Stimulated activated CD8-positive, alpha-beta memory T cell treated with anti-CD3 and anti-CD28 coated beads, Interleukin-15, amount 100 ng/mL, for 24 hours (primary cell): ENCODE measurements at places on chromosomes 16 and 17.

DNA sequence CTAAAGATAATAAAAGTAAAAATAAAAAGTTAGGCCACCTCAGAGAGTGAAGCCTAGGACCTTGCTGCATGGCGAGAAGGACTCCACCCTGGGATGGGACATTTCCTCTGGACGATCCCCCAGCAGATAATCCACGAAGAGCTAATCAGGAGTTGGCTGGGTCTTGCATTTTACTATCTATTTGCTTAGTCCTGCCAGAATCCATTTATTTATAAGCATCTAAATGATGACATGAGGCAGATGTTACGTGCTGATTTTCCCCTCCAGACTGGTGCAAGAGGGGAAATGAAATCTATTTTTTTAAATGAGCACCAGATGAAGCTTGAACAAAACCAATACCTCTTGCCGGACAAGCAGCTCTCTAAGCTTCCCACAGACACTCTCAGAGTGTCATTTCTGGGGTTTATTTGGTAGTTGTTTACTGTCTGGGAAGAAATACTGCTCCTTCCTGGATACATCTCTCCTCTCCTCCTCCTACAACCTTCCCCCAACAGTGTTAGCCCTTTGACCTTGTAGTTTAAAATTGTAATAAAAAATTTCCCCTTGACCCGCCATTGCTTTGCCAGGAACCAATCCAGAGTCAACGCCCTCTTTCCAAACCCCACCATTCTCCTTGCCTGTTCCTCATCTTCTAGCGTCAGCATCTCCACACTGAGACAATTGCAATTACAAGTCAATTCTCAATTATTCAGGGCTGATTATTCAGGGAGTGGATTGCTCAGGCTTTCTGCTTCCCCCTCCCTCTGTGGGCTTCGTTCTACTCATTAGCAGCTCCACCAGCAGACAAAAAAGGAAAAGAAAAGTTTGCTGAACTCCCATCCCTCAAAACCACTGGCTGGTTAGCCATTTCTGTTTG is 63.0 kb downstream of the GSG1L start:
- no peak for DNase-seq

DNA sequence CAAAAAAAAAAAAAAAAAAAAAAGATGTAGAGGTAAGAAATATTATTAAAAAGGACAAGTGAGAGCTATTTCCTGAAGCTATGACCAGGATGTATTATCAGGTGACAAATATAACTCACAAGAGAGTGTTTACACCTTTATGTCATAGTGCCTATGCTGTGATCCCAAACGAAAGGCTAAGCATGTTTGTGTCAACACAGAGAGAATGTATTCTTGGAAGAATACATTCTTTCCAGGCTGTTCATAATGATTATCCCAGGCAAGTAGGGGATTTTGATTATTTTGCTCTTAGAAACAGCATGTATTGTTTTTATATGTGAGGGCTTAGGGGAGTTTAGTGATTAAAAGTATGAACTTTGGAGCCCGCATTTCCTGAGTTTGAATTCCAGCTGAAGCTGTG is 175.0 kb downstream of the SPECC1 start:
- no peak for DNase-seq

GRCh38 chr17:28046034-28046825 is 3.8 kb downstream of the NLK start:
- DNase-seq = no peak

- no peak for DNase-seq
Observed at GRCh38 chr17:28623696-28624095, 9.7 kb upstream of the RSKR start.

DNA sequence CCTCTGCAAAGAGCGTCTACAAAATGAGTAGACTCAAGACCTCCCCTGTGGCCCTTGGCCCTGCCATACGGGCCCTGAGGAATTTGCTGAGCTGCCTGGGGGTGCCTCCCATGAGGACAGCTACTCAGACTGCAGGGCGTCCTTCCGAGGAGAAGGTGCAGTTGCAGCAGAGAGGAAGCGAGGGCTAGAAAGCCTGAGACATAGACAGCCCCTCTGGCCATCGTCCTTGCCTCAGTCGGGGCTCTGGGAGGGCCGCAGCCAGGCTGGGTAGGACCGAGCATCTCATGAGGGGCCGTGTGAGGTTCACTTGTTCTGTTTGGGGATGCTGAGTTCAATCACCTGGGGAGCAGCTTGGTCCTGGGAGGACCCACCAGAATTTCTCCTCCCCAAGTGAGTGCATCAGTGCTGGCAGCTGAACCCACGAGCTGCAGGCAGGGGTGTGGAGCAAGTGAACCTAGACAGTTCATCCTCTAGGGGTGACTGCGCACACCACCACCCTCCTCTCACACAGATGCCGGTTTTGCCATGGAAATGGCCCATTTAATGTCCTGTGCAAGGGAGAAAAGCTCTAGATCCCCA is 20.3 kb downstream of the RAB11FIP4 start:
- no peak for DNase-seq

GRCh38 chr16:49019081-49019633 is 262.5 kb downstream of the CBLN1 start:
- DNase-seq = no peak

DNA sequence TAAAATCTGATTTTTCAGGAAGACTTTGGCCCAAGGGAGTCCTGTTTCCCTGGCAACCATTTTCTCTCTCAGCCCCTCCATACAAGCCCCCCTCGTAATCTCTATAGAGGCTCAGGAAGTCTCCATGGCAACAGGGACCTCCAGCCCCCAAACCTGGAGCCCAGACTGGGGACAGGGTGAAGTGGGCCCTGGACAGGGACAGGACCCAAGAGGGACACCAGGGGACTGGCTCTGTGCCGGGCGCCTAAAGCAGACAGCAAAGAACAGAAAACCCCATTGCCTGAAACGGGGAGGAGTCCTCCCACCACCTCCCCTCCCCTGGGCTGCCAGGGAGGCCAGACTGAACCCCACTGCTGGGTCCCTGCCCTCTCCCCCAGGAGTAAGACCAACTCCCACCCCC is 40.6 kb downstream of the CPNE2 start:
- no peak for DNase-seq

DNA sequence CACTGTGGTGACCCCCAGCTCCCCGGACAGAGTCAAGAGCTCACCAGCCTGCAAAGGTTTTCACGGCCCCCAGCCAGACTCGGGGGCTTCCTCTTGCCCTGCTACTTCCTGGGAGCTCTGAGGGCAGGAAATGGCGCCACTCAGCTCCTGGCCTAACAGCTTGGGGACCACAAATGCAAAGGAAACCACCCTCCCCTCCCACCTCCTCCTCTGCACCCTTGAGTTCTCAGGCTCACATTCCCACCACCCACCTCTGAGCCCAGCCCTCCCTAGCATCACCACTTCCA is 375 bp upstream of the SPN start:
- DNase-seq = no peak

- DNase-seq = no peak
Observed at GRCh38 chr17:33696102-33696501, 403.0 kb upstream of the ASIC2 start.

- no peak for DNase-seq
Observed at GRCh38 chr16:10668322-10669045, 26.2 kb downstream of the TEKT5 start.

- DNase-seq = no peak
Observed at GRCh38 chr16:73499276-73499675, 451.3 kb upstream of the ZFHX3 start.

- no peak for DNase-seq
Observed at GRCh38 chr17:57154921-57155320, 69.9 kb downstream of the AKAP1 start.

- DNase-seq = no peak
Observed at GRCh38 chr16:2511128-2511800, 2.5 kb upstream of the ATP6V0C start.

- DNase-seq = no peak
Observed at GRCh38 chr16:12456355-12456754, 347.3 kb downstream of the CPPED1 start.
